Amniotic epithelial cell (primary cell): ENCODE measurements at places on chromosomes 16 and 17.
A peak's percentile ranks its signal among the peaks of the same experiment; 100 is the strongest.

DNA sequence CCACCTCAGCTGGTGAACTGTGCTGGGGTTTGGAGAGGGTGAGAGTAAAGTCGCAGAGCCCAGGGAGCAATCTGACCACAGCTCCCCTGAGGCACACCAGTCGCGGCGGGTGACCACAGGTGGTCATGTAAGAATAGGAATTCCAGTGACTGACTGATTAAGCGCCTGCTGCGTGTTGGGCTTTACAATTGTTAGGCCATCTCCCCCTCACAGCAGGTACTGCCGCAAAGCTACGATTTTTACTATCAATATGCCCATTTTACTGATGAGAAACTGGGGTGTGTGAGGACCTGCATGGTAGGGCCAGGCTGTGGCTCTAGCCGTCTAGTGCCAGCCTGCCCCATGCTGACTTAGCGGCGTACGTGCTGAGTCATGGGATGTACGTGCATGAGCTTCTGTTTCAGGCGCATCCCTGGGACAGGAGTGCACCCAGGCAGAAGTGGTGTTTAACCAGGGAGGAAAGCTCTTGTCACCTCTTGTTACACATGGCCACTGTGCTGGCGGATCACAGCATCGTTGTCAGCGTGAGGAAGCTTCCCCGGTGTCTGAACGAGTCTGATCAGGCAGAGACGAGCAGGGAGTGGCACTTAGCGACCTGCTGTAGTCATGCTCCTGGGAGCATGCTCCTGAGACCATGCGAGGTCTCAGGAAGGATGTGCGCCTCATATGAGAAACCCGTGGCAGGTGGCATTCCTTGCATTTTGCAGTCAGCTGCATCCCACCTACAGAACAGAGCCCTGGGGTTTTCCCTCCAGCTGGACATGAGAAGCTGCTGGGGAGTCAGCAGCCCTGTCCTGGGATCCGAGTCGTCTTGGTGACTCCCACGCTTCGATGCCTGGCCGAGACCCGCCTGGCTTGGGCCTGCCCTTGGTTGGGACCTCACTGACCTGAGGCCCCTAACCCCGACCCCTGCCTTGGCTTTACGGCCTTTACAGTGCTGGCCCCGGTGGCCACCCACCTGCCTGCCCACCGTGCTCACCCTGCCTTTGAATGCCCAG is 163.7 kb upstream of the CHMP6 start:
- no peak for DNase-seq

DNA sequence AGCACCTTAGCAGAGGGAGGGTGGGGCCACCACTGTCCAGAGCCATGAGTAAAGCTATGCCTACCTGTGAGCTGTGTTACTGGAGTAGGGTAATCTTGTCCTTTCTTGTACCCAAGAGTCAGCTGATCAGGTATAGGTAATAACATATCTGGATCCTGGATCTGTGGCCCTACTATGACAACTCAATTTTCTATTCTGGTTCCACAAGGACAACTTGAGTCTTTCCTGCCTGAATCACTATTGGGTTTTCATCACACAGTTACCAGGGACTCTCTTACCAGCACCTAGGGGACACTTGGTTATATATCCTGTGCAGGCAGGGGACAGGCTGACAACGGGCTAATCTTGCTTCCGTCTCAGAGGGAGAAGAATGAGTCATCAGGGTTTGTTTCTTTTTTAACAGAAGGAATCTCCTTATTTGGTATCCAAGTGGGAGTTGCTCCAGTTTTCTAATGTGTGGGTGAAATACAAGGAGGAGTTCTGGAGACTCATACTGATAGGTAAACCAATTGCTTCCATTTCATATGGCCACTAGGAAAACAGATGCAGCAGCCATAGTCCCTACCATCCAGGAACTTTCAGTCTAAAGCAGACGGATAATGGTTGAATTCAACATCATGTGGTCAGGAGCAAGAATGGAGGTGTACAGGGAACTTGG is 6.8 kb downstream of the ZNF267 start:
- peak; percentile 83 for DNase-seq

GRCh38 chr17:44932787-44933097 is 14.8 kb downstream of the KIF18B start:
- no peak for DNase-seq

GRCh38 chr17:80890921-80891396 is 100.7 kb upstream of the CHMP6 start:
- DNase-seq: no peak

- DNase-seq: no peak
Observed at GRCh38 chr17:44801880-44802279, 28.2 kb downstream of the GJC1 start.

DNA sequence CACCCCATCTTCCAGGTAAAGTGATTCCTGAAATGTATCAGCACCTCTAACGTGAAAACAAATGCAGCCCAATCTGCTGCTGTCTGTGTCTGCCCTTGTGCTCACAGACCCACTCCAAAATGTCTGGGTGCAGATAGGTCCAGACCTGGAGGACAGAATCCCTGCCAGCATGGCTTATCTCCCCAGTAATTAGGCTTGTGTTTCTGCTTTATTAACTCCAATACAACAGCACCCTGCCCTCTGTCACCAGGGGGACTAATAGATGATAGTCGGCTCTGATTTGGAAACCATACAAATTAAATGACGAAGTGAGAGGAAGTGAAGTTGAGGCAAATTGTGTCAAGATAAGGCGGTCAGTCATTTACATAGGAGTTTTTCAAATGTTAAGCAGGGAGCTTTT is 608.3 kb upstream of the SALL1 start:
- DNase-seq: no peak

DNA sequence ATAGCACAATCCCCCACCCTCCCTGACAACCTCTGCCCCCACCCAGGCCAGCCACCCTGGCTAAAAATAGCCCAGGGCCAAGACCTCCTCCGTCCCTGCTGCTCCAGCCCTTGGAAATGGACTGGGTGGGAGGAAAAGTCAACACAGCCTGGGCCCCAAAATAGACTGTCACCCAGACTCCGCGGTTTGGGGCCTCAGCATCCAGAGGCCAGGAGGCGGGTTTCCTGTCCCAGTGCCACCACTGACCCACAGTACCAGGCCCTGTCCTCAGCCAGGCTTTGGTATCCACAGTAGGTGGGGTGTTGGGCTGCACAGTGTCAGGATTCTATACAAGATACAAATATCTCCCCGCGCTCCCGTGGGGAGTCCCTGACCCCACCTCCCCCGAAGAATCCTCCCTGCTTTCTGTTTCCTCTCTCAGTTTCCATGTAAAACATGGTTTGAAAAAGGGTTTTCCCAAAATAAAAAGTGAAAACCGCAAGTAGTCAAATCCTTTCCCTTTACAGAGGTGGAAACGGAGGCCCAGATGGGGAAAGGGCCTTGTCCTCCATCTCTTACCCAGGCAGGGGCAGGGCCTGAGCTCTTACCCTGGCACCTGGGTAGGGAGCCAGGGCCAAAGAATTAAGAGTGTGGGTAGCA is 20.1 kb downstream of the CPNE2 start:
- DNase-seq: no peak

GRCh38 chr16:58843675-58844074 is 109.6 kb upstream of the GOT2 start:
- DNase-seq: peak; percentile 8

DNA sequence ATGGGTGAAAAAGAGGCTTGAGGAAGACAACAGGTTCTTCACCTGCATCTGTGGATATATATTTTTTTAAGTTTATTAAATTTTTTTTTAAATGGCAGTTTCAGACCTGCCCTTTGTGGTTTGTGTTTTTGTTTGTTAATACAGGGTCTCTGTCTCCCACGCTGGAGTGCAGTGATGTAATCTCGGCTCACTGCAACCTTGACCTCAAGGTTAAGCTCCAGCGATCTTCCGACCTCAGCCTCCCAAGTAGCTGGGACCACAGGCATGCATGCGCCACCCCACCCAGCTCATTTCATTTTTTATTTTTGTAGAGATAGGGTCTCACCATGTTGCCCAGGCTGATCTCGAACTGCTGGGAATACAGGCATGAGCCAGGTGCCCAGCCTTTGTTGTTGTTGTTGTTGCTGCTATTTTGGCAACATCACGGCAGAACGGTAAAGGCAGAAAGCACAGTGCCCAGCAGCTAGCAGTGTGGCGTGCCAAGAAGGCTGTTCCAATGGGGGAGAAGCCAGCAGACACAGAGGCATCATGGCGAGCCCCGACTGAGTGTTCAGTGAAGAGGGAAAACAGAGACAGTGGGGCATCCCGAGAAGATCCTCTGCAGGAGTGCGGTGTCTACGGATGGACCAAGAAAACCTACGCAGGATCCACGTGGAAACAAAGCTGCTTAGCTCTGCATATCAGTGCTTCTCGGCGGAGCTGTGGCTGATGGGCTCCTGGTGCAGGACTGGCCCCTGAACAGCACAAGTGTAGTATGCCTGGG is 19.6 kb downstream of the TMC6 start:
- DNase-seq: peak; percentile 17

GRCh38 chr17:673200-673681 is 41.4 kb downstream of the VPS53 start:
- peak; percentile 49 for DNase-seq

DNA sequence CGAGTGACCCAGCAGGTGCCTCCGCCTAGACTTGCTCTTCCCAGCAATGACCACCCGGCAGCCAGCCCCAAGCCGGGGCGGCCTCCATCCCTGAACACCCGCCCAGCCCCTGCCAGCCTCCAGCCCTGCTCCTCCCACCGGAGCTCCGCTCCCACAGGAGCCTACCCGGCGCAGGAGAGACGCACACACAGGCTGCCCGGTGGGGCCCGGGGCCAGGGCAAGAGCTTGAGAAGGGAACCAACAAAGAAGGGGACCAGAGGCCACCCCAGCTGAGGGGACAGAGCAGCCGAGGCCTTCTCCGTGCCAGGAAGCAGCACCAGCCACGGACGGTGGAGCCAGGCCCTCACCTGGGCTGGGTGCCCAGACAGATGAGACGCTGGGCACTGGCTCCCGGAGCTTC is 13.8 kb downstream of the PKD1 start:
- DNase-seq: no peak

DNA sequence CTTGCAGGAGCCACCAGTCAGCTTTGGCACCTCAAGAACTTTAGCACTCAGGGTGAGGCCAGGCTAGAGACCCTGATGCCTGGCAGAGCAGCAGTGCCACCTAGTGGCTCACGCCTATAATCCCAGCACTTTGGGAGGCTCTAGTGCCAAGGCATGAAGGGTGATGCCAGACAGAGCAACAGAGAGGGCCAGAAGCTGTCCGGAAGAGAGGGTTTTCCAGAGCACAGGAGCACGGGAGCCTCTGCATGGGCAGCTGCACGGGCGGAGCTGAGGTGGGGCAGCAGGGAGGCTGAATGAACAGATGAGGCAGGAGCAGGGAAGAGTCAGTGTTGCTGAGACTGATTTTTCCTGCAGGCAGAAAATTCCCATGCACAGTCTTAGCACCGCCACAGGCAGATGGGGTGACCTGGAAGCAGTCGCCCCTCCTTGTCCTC is 38.9 kb downstream of the MYH3 start:
- DNase-seq: peak; percentile 53

DNA sequence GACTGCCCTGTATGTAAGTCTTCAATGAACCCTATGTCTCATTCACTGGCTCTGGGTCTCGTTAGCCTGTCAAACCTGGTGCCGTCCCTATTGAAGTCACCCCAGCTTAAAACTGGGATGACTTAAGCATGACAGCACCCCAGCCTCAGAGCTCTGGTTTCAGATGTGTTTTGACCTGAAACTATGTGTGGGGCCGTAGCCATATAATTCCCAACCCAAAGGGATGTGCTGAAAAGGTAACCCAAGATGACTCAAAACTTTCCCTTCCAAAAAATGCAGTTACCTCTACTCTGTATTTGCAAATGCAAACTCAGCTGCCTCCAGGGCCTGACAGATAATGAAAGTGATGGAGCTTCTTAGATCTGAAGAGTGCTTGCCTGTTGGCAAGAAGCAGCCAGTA is 478.3 kb upstream of the ERCC4 start:
- no peak for DNase-seq

GRCh38 chr16:66088681-66089080 is 277.8 kb upstream of the CDH5 start:
- no peak for DNase-seq

DNA sequence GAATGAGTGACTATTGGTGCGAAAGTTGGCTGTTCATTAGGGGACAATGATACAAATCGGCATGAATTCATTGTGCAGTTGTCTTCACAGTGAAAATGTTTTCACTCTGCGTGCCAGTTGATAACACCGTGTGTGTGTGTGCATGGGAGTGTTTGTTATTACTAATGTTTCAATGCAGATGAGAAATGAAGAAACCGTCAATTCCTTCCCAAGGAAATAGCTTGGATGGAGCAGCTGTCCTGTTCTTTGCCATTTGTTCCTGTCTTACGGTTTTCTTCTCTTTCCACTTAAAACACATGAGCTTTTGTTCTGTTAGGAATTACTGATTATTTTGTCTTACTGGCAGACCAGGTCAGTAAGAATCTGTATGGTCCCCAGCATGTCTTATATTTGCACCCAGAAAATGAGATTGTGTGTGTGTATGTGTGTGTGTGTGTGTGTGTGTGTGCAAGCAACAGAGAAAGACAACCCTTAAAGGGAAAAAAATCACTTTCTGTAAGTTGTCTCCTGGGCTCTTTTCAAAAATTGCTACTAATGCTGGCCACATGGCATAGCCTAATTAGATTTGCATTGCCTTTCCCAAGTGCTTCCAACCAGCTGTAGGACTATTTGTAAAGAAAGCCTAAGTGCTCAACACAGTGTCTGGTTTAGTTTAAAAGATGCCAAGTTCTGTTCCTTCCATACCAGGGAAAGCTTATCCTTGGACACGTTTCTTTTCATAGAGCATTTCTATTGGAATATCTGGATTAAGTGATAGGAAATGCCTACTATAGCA is 23.8 kb downstream of the SHISA9 start:
- DNase-seq: no peak

DNA sequence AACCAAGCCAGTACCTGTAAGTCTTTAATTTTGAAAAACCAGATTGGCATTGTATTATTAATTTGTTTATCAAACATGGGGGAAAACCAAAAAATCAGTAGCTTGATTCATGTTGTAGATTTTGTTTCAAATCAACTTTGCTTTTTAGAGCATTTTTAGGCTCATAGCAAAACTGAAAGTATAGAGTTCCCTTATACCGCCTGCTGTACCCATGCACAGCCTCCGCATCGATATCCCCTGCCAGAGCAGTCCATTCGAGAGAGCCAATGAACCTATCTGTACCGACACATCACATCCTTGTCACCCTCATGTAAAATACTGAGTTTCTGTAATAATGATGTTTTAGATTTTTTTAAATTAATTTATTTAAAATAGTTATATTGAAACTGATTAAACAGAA is 16.2 kb upstream of the MRC2 start:
- no peak for DNase-seq

DNA sequence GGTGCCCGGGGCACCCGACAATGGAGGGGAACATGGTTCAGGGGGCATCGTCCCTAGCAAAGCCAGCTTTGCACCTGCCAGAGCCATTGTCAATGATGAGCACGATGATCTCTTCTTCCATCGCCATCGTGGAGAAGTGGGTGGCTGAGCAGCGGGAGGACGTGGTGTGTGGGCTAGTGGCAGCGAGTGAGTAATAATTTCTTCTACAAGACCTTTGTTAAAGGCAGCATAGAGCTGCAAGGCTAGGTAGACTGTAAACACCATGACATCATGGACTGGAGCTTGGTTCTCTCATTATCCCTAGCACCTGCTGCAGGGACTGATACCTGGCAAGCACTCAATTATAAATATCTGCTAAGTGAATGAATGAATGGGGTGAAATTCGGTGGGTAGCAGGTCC is 6.7 kb upstream of the HEATR3 start:
- DNase-seq: no peak

GRCh38 chr17:75571197-75571884 is 16.3 kb upstream of the MYO15B start:
- no peak for DNase-seq
